ENCODE measurements at places on chromosomes 5 and 9.
A peak's percentile ranks its signal among the peaks of the same experiment; 100 is the strongest.

DNA sequence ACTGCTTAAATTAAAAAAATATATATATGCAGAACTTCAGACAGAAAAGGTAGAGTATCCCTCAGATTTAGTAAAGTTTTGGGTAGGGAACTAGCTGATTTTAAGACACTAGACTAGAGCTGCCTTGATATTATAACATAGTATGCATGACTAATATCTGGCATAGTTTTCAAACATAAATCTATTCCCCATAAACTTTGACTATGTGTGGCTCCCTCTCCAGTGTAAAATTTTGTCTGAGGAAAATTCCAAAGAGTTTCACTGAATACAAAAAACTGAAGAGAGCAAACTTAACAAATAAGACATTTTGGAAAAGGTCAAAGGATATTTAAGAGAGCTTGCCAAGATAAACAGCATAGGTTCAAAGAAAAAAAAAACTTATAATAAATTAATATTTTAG is 66.2 kb upstream of the ZNF462 start:
- DNase-seq: no peak

GRCh38 chr9:127944586-127945218 is 7.0 kb upstream of the DPM2 start:
- DNase-seq: no peak

- no peak for DNase-seq
Measured at GRCh38 chr5:173155912-173156311, 11.6 kb downstream of the BNIP1 start.

DNA sequence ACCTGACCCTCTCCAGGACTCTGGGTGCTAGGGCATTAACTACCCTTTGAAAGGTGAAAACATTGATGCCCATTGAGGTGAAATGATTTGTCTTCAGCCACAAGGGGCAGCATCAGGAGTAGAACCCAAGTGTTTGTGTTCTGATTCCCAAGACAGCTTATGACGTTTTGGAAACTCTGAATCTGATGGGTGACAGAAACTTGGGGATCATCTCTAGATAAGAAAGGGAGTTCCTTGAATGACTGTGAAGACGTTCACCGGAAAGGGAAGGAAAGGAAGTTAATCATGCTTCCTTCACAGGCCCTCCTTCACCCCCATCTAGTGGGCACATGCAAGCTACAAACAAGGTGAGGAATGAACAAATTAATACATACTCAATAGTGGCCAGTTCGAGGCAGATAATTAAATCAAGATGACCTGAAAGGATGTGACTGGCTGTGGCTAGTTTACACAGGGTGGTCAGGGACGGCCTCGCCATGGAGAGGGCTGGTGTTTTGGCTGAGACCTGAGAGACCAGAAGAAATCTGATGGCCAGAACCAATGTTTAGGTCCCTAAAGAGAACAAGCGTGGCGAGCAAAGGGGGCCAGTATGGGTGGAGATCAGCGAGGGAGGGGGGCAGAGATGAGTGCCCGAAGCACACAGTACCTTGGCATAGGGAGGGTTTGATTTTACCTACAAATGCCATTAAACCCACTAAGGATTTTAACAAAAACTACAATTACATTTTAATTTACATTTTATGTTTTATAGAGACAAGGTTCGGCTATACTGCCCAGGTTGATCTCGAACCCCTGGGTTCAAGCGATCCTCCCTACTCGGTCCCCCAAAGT is 937 bp upstream of the SLC26A2 start:
- DNase-seq: peak; percentile 20

DNA sequence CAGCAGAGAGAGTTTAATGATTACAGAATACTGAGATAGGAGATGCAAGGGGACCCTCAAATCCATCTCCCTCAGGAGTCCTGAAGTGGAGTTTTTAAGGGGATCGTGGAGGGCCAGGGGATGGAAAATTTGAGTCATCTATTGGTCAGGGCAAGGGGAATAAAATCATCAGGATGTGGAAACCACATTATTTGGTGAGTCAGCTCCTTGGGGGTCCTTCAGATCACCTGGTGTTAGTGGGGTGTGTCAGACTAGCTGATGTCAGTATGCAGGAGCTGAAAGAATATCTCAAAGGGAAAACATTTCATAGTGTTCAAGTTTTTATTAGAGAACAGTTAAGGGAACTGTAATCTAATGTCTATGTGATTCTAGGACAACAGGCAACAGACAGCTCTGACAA is 183.0 kb upstream of the FTMT start:
- no peak for DNase-seq

DNA sequence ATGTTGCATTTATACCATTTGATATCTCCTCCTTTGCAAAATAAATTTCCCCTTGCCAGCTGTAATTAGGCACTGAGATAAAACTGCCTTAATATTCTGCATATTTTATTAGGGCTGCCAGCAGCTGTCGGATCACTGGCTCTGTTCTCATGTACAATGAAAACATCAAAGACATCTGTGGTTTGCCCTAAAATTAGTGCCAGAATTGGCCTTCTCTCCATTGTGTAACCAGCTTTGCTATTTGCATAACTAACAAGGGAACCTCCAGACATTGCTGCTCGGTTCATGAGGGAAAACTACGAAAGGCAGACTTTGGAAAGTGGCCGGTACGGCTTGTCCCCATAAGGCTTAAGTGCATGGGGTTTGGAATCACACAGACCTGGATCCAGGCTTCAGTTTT is 45.5 kb upstream of the KIF2A start:
- DNase-seq: no peak

DNA sequence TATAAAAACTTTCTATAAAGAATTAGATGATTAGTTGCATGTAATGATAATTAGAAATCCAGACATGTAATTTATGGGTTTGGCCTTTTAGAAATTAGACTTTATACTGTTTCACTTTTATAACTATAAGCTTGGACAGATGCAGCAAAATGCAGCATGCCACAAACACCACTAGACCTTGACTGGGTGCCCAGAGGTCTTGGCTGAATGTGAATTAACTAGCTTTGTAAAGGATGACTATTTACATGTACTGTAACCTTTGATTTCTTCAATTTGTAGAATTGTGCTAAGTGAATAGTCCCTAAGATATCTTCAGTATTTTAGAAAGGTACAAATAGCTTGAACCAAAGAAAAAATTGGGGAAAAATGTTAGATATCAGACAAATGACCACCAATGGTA is 2168.1 kb downstream of the MAT2B start:
- DNase-seq: no peak

DNA sequence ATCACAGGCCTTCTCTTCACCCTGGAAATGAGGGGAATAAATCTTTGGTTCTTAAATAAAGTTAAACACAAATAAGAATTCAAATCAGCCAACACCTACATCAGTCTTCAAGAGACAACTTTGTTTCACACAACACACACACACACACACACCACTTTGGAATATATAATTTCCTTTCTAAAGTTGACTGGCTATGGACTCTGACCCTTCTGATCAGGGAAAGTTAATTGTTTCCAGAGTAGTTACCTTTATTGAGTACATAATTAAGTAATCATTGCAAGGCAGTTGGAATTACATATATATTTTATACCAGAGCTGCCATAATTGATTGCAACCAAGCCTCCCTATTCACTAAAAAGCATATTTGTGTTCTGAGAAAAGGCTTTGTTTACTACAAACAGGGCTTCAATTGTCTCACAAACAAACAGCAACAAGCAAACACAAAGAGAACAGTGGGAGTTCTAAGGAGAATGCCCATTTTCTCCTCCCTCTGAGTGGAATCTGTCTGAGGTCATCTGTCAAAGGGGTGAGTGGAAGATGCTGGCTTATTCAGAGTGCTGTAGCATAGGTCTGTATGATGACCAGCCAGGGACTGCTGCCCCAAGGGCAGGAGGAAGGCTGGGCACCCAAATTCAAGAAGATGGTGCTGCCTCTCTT is 136.6 kb downstream of the SEMA6A start:
- DNase-seq: no peak

DNA sequence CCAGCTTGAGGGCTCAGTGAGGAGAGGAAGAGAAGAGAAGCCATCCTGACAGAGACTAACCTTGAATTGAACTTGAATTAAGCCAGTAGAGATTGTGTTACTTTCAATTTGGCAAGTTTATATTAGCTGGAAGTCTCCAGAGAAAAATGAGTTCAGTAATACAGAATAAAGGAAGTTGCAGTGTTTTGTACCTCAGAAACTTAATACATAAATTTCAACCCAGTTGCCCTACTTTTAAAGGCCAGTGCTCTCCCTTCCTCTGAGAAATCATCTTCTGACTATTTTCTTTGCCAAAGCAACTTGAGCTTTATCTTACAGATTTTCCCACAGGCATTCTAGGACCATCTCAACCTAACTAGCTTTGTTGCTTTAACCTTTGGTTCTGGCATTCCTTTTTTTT is 231.0 kb upstream of the GAS1 start:
- DNase-seq: no peak

- DNase-seq: no peak
Measured at GRCh38 chr9:135858491-135859185, 48.7 kb downstream of the CAMSAP1 start.

DNA sequence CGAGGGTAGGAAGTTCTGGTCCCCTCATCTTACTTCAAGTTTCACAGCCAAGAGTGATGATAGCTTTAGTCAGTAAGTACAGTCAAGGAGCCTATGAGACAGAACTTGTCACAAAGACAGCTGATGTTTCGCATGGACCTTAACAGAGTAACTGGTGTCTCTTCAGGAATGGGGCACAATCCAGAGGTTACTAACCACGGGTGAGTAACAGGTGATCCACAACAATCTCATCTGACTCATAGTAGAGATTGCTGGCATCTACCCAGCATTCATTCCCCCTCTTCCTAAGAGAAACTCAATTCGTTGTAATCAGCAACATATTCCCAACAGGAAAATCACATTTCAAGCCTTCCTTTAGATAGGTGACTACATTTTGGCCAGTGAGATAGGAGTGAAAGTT is 126.7 kb downstream of the SNX18 start:
- DNase-seq: no peak

- DNase-seq: no peak
Measured at GRCh38 chr9:27379311-27380251, 82.6 kb upstream of the EQTN start.

DNA sequence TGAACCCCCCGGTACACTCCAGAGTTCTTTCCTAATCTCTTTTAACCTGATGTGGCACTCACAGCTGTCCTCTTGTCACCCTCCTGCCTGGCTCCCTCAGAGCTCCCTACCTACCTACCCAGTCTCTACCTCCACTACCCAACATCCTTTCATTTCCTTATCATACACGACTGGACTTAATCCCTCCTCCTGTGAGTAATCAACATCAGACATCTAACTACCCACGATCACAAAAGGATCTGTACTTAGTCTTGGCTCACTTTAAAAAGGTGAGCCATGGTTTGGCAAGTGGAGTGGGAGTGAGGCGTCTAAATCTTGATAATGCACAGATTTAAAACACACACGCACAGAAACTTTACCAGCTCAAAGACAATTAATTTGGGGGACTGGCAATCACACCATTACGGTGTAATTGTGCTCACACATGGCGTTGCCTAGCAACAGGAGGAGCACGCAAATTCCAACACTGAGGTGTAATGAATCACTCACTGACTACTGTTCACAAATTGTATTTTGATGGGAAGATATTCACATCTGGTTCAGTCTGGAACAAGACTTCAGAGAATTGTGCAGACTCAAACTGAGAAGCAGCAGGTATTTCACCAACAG is 235.9 kb downstream of the EPB41L4A start:
- no peak for DNase-seq

- no peak for DNase-seq
Measured at GRCh38 chr5:171688696-171689495, 96.7 kb upstream of the SMIM23 start.

GRCh38 chr5:39517800-39518199 is 93.0 kb upstream of the DAB2 start:
- no peak for DNase-seq

GRCh38 chr9:115743709-115744605 is 409.6 kb upstream of the PAPPA start:
- no peak for DNase-seq

GRCh38 chr5:73757416-73757815 is 131.4 kb downstream of the ARHGEF28 start:
- no peak for DNase-seq

- no peak for DNase-seq
Measured at GRCh38 chr5:124398460-124398859, 348.0 kb downstream of the ZNF608 start.

- DNase-seq: no peak
Measured at GRCh38 chr5:622359-622758, 10.2 kb downstream of the CEP72 start.

GRCh38 chr9:113973963-113974413 is 97.9 kb downstream of the ZNF618 start:
- no peak for DNase-seq

- no peak for DNase-seq
Measured at GRCh38 chr5:80793354-80793753, 138.6 kb upstream of the DHFR start.

GRCh38 chr9:76198336-76198735 is 195.9 kb downstream of the RFK start:
- DNase-seq: no peak

DNA sequence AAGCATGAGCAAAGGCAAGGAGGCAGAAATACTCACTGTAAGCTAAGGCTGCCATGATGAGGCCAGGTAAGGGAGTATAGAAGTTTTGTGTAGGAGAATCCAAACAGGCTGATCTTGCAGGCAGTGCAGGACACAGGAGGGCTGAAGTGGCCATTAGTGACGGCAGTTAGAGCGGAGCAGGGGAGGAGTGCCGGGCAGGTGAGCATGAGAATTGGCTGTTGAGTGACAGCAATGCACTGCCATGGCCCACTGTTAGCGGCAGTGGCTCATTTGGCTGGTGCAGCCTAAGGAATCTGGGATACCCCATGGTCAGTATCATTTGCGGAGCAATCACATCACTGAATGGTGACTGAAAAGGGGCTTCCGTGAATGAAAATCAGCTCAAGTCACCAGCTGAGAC is 22.8 kb downstream of the RGS3 start:
- DNase-seq: no peak

DNA sequence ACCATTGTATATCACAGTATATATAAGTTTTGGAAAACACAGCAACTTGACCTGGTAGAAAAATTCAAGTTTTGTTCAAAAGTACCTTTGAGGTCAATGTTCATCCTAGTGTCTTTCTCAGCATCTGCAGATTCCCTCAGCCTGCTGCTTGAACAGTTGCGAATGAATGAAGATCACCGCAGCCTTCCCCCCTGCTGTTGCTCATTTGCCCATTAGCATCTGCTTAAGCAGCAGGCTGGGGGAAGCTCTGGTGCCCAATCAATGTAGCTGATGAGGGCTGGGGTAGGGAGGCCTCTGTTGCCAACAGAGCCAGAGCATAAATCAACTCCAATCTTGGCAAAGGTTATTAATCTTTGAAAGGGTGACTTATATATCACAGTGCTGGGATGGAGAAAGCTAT is 586.5 kb upstream of the PTPRD start:
- DNase-seq: no peak

DNA sequence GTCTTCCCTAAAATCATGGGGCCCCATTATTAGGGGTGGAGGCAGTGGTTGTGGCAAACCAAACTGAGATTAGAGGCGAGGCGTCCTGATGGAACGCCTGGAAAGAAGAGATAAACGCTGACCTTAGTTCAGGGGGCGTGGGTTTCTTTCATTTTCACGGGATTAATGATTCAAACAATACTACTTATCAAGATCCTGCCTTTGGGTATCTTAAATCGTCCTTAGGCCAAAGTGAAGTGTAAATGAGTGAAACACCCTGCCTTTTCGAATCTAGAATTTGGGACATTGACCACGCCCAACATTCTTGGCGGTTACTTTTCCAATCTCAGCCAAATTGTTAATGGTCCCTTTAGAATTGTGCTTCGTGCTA is 1.0 kb upstream of the UBTD2 start:
- DNase-seq: no peak

Data from stimulated activated CD8-positive, alpha-beta memory T cell treated with anti-CD3 and anti-CD28 coated beads, Interleukin-2, amount 100 ng/mL, for 1 hour (primary cell).